ENCODE measurements at places on chromosomes 12 and 14.
A peak's percentile ranks its signal among the peaks of the same experiment; 100 is the strongest.

- no peak for DNase-seq
Observed at GRCh38 chr12:116266631-116267349, 10.7 kb downstream of the MED13L start.

DNA sequence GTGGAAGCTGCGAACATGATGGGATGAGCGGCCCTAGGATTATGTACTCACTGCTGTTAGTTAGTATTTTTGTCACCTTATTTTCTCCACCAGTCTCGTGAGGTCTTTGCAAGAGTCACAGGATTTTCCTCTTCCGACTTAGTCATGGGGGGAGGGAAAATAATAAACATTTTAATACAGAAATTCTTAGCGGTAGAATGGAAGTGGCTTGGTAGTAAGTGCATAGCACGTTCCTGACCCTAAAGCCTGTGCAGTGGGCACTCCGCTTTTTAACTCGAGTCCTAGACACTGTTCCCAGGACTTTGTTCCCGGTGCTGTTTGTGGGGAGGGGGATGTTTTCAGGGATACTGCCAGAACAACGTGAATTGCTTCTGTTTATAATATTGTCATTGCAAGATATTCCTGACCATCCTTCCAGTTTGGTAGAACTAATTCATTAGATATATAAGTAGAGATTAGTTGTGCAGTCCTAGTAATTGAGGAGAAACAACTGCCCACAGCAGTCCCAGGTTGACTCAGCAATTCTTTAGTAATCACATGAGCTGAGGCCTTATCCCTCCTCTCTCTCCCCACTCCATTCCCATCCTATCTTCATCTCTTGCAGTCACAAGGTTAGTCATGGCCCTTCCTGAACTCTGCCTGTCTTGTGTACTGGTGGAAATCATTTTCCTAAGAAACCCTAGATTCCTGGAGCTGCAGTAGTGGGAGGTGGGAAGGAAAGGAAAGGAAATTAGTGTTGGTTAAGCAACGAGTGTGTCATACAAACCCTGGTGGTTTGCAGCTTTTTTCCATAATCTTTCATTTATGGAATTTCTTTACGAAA is 799 bp downstream of the SLC38A6 start:
- DNase-seq = peak; percentile 19

GRCh38 chr12:122859303-122860039 is 24.2 kb downstream of the HIP1R start:
- DNase-seq = no peak

- DNase-seq = no peak
Observed at GRCh38 chr14:51118993-51119392, 24.1 kb upstream of the TRIM9 start.

DNA sequence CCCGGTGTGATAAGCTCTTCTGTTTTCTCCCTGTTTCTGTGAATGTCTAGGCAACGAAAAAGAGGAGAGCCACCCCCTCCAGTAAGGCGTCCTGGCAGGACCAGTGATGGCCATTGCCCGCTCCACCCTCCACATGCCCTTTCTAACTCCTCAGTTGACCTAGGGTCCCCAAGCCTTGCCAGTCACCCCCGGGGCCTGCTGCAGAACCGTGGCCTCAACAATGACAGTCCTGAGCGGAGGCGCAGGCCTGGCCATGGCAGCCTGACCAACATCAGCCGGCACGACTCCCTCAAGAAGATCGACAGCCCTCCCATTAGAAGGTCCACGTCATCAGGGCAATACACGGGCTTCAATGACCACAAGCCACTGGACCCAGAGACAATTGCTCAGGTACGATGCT is 94.3 kb downstream of the KICS2 start:
- DNase-seq = no peak

All from neural progenitor cell (in vitro differentiated cells).